ENCODE measurements at places on chromosomes 13 and 19.

- DNase-seq = no peak
These were observed 6.7 kb upstream of the LPAR2 start for GRCh38 chr19:19634516-19635312.

DNA sequence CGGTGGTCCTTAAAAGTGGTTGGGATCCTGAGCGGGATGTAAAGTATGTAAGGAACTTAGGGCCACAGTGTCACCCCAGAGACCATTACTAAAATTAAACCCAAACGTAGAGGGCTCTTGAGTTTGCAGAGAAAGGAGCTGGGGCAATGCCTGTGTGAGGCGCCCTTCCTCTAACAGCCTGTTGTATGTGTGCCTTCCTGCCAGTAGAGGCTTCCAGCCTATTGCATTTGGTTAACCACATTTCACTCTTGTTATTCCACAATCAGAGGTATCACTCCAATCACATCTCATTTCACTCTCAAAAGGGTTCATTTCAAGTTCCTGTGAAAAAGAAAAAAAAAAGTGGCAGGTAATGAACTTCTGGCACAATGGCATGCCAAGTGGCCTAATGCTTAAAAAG, 29.4 kb downstream of the DIAPH3 start:
- DNase-seq = no peak

- DNase-seq = no peak
These were observed 792.1 kb upstream of the SPRY2 start for GRCh38 chr13:81133066-81133465.

DNA sequence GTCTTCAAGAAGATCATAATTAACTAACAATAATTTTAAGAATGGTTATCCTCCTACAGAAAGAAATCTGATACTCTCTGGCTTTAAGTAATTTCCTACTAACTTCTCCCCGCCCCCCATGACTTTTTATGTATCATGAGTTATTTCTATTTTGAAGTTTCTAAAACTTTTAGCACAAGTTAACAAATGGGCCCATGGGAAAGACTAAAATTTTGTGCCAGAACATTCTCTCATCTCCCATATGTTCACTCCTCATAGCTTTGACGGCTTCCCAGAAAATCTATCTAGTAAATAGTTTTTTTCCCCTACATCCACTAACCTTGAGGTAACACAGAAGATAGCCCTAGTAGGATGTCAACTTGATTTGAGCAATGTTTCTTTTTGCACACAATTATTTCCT, 148.3 kb downstream of the POSTN start:
- no peak for DNase-seq

DNA sequence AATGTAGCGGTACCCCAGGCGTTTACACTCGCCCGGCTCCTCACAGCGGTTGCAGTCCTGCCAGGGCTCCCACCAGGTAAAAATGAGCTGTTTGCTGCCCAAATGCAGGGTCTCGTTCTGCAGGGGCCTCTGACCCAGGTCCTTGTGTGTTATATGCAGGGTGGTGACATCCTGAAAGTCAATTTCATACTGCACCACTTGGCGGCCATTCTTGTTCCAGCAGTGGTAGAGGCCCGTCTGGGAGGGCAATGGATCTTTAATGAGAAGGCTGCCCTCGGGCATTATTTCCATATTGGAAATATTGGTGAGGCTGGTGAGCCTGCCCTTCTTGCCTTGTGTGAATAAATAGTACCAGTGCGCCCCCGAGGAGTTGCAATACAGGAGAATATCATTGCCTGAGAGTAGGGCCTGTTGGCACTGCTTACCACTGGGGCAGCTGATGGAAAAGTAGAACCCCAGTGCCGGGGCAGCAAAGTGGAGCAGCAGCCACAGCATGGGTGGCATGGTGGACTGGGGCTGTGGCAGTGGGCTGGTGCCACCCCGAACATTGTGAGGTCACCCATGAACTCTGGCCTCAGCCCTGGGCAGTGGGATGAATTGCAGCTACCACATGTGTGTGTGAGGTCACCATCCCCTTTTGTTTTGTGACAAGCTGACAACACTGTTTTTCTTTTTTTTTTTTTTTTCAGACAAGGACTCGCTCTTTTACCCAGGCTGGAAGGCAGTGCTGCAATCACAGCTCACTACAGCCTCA, at the start of gene FAM187B:
Gene FAM187B, minus strand, starts transcription at position 563 of the 754 bp plus-strand sequence. Its CDS starts 59 bp downstream, at position 504.
- DNase-seq = no peak

DNA sequence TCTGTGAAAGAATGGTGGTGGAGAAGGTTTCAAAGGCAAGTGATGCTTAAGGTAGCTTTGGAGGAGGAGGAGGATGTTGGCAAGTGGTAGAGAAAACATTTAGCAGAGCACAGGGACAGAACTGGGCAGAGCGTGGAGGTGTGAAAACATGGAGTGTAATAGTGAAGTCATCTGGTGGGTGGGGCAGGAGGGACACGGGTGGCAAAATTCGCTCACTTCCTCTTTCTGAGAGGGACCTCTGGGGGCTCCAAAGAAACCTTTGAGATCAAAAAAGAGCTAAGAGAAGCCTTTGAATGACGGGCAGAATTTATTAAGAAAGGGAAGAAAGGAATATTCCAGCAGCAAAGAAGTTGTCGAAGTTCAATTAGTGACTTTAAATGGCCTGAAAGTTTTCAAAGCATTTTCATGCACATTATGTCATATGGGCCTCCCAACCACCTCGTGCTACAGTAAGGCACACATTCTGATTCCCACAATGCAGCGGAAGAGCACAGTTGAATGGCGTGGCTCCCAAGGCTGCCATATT, 82.8 kb downstream of the STARD13 start:
- no peak for DNase-seq

GRCh38 chr13:110284779-110285484, 22.0 kb downstream of the COL4A1 start:
- no peak for DNase-seq

- no peak for DNase-seq
These were observed 25.2 kb downstream of the CRTC1 start for GRCh38 chr19:18708452-18709231.

- DNase-seq = no peak
These were observed 6.8 kb downstream of the ELL start for GRCh38 chr19:18514800-18515682.

- DNase-seq = no peak
These were observed 103.2 kb downstream of the ZNF429 start for GRCh38 chr19:21608571-21608970.

All from stimulated activated CD8-positive, alpha-beta memory T cell treated with anti-CD3 and anti-CD28 coated beads, Interleukin-2, amount 100 ng/mL, for 48 hours (primary cell).